ENCODE measurements at places on chromosomes 13 and 19. TPM values are rescaled to one million over a fixed set of nuclear protein-coding genes. Genes with fewer than 3 reads are reported as not detected.

Gene NMRK2
- not detected for total RNA-seq

Gene CCDC70
- total RNA-seq = not detected

Gene LIM2
- total RNA-seq = not detected

Gene CAMSAP3
- not detected for total RNA-seq

Gene CGB1
- not detected for total RNA-seq
